Iris pigment epithelial cell (primary cell): ENCODE measurements at places on chromosomes 5 and 9.
A peak's percentile ranks its signal among the peaks of the same experiment; 100 is the strongest.

GRCh38 chr9:132341177-132341840 lies 13.5 kb downstream of the SETX start:
- no peak for DNase-seq

DNA sequence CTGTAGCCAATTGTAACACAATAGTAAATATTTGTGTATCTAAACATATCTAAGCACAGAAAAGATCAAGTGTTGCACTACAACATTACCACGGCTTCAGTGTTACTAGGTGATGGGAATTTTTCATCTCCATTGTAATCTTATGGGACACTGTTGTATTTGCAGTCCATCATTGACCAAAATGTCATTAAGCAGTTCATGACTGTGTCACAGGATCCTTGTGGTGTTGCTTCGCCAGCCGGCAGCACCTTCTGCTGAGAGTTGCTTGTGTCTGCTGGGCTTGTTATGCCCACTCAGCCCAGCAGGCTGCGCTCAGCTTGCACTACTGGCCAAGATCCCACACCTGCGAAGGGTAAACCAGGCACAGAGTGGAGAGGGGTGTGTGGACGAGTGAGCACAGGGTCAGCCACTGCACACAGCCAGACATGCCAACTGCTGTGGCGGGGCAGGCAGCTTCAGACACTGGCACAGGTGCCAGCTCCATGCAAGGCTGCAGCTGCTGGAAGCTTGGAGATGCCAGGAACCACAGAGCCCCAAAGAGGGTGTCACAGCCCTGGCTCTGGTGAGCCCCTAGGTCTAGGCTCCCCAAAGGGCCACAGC lies 273.7 kb downstream of the CETN3 start:
- DNase-seq, result no peak

DNA sequence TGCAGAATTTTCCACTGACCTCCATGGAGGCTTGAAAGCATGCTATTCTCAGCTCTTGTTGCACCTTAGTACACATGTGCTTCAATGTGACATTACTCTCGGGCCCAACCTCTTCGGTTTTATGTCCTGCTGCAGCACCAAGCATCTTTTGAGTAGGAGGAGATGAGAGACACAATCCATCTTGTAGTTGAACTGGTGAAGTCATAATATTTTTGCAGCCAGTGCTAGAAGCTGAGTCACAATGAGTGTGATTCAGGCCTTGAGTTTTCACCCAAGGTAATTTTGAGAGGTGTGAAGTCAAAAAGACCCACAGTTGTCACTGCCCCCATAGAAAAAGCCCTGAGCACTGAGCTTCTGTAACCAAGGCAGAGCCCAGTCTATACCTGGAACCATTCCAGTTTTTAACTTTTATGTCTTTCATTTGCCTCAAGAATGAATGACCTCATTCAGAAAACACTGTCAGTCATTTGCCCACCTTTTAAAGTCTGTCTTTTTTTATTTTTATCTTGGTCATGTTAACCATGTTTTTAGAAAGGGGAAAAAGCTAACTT lies 117.7 kb downstream of the ZNF462 start:
- peak; percentile 15 for DNase-seq

DNA sequence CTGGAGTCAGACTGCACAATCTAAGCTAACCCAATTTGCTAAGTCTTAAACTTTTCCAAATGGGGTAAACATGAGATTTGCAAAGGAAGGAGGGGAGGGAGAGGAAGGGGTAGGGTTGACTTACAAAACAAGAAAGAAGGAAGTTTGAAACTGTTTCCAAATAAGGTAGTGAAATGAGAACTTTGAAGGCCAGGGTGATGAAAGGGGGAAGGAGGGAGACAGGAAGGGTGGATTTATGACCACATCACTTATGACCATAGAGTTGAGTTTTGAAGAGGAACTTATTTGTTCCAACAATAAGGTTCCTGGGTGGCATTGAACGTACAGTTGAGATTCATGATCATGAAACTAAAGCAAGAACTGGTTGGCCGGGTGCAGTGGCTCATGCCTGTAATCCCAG lies 72.5 kb upstream of the DAPK1 start:
- DNase-seq, result no peak

GRCh38 chr9:69660304-69660703 lies 11.9 kb downstream of the APBA1 start:
- DNase-seq, result no peak

DNA sequence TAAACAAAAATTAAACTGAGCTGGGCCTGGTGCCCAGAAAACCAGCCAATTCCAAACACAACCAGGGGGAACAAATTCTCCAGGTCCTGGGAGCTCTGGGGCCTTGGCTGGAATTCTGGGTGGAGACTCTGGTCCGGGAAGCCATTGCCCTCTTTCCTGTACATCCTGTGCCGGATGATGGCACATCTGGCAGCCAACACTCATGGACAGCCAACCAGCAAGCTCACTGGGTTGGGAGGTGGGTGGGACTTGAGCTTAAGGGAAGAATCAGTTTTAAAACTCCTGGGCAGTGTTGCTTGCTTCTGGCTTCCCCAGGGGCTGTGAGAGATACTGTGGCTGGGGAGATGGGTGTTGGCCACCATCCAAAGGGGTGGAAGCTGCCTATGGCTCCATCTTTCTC lies 56.1 kb downstream of the PCDH1 start:
- peak; percentile 36 for DNase-seq

DNA sequence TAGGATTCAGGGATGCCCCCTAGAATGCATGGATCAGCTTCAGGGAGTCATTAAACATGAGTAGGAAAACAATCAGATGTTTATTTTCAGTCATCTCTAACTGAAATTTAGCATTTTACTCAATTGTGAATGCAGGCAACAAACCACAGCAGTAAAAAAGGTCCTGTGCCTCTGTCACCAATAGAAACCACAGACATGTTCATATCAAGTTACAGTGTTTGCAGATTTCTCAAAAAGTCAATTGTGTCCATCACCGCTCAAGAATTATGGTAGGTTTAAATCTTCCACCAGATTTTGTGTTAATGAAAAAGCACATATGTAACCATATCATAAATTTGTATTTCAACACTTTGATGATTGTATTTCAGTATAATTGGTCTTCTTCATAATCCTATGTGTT lies 68.4 kb upstream of the SLC1A1 start:
- no peak for DNase-seq

DNA sequence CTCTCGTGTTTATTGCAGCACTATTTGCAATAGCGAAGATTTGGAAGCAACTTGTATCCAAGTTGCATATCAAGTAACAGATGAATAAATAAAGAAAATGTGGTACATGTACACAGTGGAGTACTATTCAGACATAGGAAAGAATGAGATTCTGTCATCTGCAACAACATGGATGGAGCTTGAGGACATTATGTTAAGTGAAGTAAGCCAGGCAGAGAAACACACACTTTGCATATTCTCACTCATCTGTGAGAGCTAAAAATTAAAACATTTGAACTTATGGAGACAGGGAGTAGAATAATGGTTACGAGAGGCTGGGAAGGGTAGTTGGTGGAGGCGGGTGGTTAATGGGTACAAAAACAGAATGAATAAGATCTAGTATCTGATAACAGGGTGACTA lies 56.3 kb downstream of the COX7C start:
- no peak for DNase-seq

- no peak for DNase-seq
Observed at GRCh38 chr9:81417941-81418340, 271.4 kb downstream of the TLE1 start.

GRCh38 chr5:110150199-110150598 lies 460.5 kb downstream of the MAN2A1 start:
- DNase-seq, result peak; percentile 62

GRCh38 chr9:91515074-91515687 lies 91.5 kb upstream of the NFIL3 start:
- peak; percentile 61 for DNase-seq

DNA sequence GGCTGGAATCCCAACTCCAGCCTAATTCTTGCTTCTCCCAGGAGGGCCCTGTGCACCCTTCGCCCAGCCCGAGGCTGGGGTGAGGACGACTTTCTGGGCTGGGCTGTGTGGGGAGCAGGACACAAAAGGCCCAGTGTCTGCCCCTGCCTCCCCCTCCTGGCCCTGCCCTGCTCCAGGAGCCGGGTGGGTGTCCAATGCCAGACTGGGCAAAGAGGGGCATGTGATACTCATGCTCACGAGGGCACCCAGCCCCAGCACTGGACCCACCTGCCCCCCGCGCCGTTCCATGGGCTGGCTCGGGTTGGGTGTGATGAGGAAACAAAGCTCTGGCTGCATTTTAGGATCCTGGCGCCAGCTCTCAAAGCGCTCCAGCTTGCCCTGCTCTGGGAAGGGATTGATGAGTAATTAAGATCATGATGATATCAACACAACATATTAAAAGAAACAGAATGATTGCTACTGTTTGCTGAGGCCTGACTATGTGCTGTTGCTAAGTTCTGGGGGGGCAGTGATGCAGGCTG lies 30.7 kb downstream of the LHX2 start:
- no peak for DNase-seq

DNA sequence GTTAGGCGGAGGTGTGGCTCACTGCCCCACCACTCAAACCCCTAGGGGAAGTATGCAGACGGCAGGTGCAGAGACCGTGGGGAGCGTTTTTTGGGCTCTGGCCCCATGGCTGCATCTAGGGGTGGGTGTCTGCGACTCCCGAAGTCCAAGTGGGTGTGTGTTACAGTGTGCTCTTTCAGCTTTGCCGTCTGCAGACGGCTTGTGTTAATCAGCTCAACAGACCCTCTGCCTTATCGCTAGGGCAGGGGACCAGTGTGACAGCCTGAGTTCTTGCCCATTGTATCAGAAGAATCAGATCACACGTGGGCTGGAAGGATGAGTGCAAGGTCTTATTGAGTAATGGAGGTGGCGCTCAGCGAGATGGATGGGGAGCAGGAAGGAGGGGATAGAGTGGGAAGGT lies 162.8 kb downstream of the ENC1 start:
- no peak for DNase-seq

GRCh38 chr5:137733922-137734321 lies 2.0 kb downstream of the KLHL3 start:
- DNase-seq, result no peak

- DNase-seq, result no peak
Observed at GRCh38 chr5:143024228-143024920, 254.2 kb downstream of the ARHGAP26 start.

DNA sequence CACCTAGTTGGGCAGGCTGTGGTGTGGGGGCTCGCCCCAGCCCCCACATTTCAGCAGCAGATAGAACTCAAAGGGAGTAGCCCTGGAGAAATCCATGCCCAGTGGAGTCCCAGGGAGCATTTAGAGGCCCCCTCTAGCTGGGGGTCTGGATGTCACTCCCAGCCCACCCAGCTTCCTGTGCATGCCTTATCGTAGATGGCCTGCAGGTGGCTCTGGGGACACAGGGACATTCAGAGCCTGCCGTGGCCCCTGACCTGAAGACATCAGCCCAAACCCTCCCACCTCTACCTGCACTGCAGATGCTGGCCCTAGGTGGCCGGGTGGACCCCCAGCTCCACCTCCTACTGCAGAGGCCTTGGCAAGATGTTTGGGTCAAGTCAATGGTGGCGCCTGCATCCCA lies 49.0 kb upstream of the LMX1B start:
- no peak for DNase-seq

GRCh38 chr5:32403760-32404159 lies 40.8 kb downstream of the ZFR start:
- no peak for DNase-seq

GRCh38 chr5:94281236-94281801 lies 337.1 kb downstream of the KIAA0825 start:
- no peak for DNase-seq

GRCh38 chr5:134118212-134118835 lies 3.8 kb downstream of the TCF7 start:
- DNase-seq, result no peak

DNA sequence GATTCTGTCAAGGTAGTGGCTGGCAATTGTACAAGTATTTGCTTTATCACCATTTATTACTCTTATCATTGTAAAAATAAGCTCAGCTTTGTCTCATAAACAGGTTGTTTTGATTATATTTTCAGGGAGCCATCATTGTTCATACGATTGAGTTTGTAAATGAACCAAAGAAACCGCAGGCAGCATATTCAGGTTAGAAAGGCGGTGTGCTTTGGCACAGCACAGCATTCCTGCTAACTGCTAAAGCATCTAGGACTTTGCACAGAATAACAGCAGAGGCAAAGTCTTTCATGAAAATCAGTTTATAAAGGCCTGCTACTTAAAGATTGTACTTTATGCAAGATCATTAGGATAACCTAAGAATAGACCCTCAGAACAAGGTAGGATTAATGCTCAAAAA lies 281.5 kb upstream of the SLC24A2 start:
- peak; percentile 24 for DNase-seq

- DNase-seq, result no peak
Observed at GRCh38 chr9:108078375-108078774, 588.8 kb upstream of the KLF4 start.

GRCh38 chr9:79173932-79174331 lies 397.8 kb upstream of the TLE4 start:
- DNase-seq, result no peak

- peak; percentile 69 for DNase-seq
Observed at GRCh38 chr5:142014911-142015584, 2.2 kb upstream of the GNPDA1 start.

GRCh38 chr5:42655982-42656650 lies 100.5 kb upstream of the CCDC152 start:
- DNase-seq, result peak; percentile 28

DNA sequence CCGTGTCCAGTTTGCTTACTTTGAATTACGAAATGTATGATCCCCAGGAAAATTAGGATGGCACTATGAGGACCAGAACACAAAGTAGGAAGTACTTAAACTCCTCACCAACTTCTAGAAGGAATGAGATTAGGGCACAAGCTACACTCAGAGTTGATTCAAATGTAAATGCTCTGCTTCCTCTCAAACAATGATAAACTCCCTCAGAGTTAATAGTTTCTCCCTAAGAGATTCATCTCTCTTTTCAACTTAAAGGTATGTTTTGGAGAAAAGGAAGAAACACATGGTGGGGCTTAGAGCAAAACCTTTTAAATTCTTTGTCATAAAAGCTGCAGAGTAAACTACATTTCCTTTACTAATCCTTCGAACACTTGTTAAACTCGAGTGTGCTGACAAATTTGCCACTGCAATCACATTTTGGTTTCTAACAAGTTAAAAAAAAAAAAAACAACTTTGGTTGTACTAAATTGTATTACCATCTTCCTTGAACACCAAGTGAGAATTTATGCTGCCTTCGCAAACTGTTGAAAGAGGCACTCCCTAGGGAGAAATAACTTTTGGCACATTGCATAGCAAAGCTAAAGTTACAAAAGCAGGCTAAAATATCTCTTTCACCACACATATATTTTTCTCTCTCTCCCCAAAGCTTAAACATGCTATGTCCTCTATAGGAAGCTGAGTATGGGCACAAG lies 66.6 kb downstream of the DENND1A start:
- DNase-seq, result no peak
